ENCODE measurements at places on chromosomes 5 and 9. TPM values are rescaled to one million over a fixed set of nuclear protein-coding genes. Genes with fewer than 3 reads are reported as not detected.

SLC34A1 gene
- total RNA-seq = not detected

TAF11L10 gene
- total RNA-seq = not detected

PCDHA4 gene
- 1.1 TPM for total RNA-seq

LPAR1 gene
- 25.1 TPM for total RNA-seq

OR1Q1 gene
- total RNA-seq = not detected

ZNF883 gene
- total RNA-seq = 2.0 TPM

CTNND2 gene
- total RNA-seq = 0.36 TPM

SLIT3 gene
- 54.8 TPM for total RNA-seq

- no peak for DNase-seq
These were observed 31.1 kb downstream of the TUT7 start for GRCh38 chr9:86322973-86323644.

DNA sequence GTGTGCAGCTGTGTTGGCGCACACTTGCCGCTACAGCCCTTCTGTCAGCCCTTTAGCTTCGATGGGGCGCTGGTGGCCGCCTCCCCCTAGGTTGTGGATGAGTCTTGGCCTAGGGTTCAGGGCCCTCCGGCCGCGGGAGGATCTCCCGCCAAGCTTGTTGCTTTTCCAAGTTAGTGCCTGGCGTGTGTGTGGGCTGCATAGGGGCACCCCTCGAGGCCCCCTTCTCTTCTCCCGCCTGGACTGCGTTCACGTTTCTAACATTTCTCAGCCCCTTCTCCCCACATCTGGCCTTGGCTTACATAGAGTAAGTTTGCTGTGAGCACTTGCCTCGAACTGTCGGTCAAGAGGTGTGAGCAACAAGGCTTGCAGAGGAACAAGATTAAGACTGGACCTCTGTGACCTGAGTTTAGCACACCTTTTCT, 413 bp upstream of the OXCT1 start:
- no peak for DNase-seq

DNA sequence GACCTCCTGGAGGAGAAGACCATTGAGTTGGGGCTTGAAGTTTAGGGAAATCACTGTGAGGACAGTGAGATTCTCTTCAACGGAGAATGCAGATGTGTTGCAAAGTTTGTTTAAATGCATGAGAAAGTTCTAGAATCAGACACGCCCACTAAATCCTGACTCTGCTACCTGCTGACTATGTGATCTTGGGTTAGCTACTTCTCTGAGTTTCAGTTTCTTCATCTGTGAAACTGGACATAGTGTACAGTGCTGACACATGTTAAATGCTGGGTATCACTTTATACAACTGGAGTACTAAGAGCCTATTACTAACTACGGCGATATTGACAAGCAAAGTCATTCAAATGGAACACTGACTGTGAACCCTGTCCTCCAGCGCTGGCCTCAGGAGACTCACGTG, 255.5 kb downstream of the HSPA4 start:
- DNase-seq = no peak

DNA sequence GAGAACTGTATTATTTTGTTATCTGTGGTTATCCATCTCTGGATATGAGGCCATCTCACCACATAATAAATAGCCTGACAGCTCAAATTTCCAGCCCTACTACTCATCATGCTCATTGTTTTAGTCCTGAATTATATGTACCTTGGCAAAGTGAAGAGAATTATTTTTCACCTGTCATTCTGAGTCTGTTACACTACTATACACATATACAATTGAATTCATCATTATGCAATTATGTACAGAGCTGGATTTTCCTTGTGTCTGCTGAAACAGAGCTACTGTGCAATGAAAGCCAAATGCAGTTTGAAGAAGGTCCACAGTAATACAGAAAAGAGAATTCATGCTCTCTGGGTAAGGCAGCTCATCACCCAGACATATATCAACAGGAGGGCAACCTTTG, 28.5 kb downstream of the ESM1 start:
- no peak for DNase-seq

GRCh38 chr9:114718801-114719221, 36.8 kb upstream of the TEX48 start:
- DNase-seq = no peak

DNA sequence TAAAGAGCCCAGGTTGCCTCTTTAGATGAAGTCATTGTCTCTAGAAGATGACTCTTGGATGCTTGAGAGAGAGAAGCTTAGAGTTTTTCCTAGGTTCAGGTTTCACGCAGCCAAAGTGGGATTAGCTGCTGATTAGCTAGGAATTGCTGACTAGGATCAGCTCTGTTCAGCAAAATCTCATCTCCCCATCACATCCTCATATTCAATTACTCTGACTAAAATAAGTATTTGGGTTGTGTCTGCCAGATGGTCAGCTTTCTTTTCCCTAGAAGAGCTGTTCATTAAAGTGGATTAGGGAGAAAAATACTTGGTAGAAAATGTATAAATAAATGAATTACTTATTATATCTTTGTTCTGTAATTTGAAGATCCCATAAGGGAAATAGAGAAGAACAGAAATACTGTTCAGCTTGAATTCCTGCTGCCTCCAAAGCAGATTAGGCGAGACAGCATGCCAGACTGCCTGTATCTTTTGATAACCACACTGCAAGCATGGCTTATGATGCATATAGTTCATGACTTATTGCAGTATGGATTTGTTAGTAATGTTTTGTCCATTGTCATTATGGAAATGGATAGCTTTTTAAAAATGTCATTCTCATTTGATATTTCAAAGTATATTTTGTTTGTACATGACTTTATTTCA, 184.8 kb upstream of the CD180 start:
- no peak for DNase-seq

DNA sequence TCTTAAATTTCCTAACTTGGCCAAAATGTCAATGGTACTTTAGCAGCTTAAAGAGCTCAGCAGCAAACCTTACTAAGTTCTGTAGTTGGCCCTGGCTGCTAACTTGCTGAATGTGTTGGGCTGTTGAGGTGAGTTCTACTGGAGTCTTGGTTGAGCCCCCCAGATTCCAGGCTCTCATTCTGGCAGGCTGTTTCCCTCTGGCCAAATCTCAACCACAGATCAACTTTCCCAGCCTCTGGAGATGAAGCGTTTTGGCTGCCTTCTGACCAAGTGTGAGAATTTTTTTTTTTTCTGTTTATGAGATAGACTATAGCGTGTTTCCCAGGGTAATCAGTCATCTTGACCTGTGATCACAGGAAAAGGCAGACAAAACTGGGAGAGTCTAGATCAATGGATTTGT, 343.7 kb downstream of the EBF1 start:
- DNase-seq = no peak

- DNase-seq = no peak
These were observed 328.7 kb downstream of the MARCHF11 start for GRCh38 chr5:15850939-15851341.

DNA sequence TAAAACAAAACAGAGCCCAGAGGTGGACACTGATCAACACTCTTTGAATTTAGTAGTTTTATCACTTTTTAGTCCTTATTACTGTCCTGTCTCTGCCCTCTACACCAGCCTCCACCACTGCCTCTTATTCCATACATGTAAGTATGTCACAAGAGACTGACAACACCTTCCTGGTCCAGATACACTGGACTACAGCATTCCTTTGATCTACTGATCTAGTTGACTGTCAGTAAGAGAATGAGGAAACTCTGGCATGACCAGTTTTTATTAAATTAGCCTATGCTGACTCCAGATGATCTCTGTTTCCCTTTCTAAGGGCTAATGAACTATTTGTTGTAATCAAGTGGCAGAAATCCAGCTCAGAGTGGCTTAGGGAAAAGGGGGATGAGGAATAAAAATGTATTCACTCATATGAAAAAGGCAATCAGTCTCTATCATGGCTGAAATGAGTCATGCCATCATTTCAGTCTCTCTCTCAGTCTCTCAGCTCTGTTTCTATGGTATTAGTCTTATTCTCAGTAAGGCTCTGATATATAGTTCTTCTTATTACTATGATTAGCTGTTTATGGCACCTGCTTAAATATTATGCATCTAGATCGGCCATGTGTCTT, 5.5 kb downstream of the ARHGEF37 start:
- DNase-seq = no peak

GRCh38 chr9:133880851-133881661, 111.1 kb downstream of the VAV2 start:
- no peak for DNase-seq

GRCh38 chr9:111957856-111958631, 61.4 kb downstream of the UGCG start:
- no peak for DNase-seq

GRCh38 chr5:95027151-95027721, 257.7 kb downstream of the MCTP1 start:
- DNase-seq = no peak

- DNase-seq = no peak
These were observed 269.6 kb downstream of the ELAVL2 start for GRCh38 chr9:23556459-23556858.

- DNase-seq = no peak
These were observed 170.0 kb upstream of the RASA1 start for GRCh38 chr5:87097664-87098063.

- DNase-seq = no peak
These were observed 42.7 kb upstream of the CEP72 start for GRCh38 chr5:569358-569867.

All from omental fat pad (tissue), 4 donors.